ENCODE measurements at places on chromosomes 16 and 17.

DNA sequence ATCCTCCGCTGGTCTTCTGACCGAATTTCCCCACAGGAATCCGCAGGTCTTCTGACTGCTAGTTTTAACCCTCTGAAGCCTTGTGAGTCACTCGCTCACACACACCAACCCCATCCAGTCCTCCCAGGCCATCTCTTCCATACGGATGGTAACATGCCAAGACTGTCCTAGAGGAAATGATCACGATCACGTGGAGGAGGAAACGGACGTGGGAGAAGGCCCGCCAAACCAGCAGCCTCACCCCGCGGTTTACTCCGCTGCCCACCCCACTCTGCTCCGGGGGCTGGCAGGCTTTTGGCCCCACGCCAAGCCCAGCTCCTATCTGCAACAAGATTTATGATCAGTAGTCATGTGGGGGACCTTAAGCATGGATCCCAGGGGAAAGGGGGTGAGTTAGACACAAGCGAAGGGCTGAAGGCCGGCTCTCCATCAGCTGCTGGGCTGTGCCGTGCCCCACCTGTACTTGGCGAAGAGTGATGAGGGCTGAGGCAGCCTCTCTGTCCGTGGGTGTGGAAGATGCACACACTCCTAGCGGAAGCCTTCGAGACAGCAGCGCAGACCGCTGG is 1.5 kb upstream of the FAAP100 start:
- DNase-seq, result no peak

DNA sequence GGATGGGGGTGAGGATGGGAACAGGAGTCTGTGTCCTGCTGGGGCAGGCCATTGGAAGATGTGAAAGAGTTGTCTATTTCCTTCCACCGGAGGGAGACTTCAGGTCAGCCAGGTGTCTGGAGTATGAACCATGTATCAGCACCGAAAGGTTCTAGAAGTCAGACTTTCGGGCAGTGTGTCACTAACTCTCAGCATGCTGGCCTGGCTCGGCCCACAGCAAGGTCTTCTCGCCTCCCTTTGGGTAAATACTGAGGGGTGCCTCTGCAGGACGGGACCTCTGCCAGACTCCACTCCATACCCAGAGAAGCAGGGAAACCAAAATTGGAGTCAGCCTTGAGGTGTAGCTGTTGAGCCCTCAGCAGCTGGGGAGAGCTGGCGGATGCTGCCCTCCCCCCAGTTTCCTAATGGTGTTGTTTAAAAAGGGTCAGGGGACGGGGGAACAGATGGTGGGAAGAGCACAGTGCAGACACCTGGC is 507 bp downstream of the CIITA start:
- no peak for DNase-seq

DNA sequence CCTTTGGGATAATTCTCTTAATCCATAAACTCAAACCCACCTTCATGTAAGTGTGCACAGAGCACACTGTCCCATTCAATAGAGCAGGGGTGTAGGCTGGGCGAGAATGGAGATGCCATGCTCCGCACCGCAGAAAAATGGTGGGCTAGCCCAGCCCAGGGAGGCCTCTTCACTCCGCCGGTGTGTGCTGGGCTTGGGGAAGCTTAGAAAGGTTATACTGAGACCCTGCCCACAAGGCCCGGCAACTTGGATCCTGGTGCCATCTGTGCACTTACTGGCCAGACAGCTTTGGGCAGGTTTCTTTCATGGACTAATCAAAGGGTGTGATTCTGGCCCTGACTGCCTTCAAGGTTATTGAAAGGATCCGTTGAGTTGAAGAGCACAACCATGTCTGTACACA is 3.7 kb upstream of the STAT5A start:
- DNase-seq, result no peak

DNA sequence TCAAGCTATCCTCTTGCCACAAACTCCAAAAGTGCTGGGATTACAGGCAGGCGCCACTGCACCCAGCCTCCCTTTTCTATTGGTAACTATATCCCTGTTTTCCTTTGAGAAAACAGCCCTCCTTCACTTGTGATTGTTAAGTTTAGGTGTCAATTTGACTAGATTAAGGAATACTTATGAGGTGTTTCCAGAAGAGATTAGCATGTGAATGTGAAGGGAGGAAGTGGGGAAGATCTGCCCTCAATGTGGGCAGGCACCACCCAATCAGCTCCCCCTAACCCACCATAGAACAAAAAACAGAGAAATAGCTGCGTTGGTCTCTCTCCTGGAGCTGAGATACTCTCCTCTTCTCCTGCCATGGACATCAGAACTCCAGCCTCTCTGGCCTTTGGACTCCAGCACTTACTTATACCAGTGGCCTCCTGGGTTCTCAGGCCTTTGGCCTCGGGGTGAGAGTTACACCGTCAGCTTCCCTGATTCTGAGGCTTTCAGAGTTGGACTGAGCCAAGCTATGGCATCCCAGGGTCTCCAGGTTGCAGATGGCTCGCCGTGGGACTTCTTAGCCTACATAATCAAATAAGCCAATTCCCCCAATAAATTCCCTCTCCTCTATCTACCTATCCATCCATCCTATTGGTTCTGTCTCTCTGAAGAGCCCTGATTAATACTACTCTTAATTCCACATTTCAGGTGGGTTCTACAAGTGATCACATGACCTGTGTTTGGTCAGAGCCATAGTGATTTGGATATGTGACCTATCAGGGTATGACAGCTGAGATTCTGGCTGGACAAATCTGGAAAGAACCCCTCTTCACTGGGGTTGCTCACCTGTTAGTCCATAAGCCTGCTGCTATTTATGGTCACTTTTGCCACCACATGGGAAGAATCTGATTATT is 12.0 kb upstream of the STAT3 start:
- no peak for DNase-seq

GRCh38 chr16:58084635-58085034 is 44.5 kb downstream of the CFAP20 start:
- no peak for DNase-seq

GRCh38 chr17:34858591-34859565 is 102.4 kb downstream of the CCT6B start:
- DNase-seq, result no peak

DNA sequence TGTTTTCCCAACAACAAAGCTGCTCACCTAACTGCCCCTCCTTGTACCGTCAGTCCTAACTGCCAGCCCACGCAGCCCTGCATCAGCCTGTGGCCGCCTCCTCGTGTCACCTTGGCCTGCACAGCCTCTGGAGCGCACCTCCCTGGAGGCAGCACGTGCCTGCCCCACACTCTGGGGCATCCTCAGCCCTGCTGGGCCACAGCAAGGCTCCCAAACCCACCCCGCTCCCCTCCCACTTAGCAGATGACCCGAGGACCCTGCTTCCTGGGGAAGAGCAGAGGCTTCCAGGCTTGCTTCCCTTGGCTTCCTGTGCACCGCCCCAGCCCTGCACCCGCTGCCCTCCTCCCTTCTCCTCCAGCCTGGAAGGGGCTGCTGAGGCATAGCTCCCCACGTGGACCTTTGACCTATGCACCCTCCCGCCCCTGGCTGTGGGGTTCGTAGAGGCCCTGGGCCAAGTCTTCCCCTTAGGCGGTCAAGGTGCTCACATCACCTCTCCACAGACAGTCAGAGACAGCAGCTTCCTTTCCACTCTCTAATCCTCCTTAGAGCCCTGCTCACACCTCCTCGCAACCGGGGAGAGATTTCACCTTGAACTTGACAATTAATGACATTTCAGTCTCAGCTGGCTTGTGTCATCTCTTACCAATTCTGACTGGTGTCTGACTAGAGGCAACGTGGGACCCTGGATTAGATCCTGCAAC is 115.0 kb downstream of the MGAT5B start:
- no peak for DNase-seq

GRCh38 chr16:56506941-56507340 is 12.9 kb downstream of the BBS2 start:
- DNase-seq, result no peak

DNA sequence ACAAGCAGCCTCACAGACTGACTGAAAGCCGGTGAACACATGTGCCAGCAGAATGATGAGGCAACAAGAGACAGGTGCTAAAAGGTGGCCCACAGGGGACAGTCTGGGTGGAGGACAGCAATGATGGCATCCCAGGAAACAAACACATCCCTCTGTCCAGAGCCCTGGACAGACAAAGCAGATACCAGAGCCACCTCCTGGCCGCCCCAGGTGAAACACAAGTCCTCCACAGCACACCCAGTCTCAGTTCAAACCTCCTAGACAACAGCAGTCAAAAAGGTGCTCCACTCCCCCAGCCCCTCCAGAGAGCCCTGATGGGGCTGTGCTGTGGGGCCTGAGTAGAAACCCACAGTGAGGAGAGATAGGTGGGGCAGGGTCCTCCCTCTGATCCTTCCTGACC is 20.3 kb upstream of the CDH5 start:
- no peak for DNase-seq

GRCh38 chr17:45789874-45790273 is 5.8 kb downstream of the CRHR1 start:
- DNase-seq, result no peak

GRCh38 chr16:48999044-48999443 is 282.6 kb downstream of the CBLN1 start:
- DNase-seq, result no peak

DNA sequence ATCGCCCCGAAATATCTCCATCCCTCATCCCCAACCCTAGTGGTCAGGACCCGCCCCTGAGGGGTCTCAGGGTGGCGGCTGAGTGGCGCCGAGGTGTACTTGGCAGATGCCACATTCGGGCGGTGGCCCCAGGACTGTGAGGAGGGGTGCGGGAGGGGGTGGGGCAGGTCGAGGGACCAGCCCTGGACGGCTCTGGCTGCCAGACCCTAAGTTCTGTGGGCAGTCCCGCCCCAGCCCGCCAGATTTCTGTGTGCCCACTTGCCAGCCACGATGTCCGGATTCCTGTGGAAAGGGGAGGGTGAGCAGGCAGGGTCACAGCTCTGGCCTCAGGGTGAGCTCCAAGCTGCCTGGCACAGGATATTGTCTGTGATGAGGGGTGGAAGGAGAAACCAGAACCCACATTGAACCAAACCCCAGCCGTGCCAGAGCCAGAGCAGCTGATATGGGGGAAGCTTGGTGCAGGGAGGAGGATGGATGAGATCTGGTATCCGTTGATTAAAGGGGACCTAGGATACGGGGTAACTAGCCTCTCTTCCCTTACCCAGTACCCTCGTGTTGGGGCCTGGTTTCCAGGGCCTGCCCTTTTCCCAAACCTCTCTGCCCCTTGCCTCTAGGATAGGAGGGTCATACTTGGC is 1.1 kb upstream of the CHAD start:
- no peak for DNase-seq

DNA sequence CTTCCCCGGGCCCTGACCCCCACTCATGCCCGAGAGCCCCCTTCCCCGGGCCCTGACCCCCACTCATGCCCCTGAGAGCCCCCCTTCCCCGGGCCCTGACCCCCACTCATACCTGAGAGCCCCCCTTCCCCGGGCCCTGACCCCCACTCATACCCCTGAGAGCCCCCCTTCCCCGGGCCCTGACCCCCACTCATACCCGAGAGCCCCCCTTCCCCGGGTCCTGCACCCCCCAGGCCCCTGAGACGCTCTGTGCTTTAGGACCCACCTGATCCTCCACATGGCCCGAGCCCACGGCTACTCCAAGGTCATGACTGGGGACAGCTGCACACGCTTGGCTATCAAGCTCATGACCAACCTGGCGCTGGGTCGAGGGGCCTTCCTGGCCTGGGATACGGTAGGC is 6.8 kb downstream of the CTU2 start:
- no peak for DNase-seq

GRCh38 chr16:72743011-72743761 is 304.7 kb downstream of the ZFHX3 start:
- DNase-seq, result no peak

- no peak for DNase-seq
Measured at GRCh38 chr16:27822529-27822928, 241.0 kb downstream of the GSG1L start.

DNA sequence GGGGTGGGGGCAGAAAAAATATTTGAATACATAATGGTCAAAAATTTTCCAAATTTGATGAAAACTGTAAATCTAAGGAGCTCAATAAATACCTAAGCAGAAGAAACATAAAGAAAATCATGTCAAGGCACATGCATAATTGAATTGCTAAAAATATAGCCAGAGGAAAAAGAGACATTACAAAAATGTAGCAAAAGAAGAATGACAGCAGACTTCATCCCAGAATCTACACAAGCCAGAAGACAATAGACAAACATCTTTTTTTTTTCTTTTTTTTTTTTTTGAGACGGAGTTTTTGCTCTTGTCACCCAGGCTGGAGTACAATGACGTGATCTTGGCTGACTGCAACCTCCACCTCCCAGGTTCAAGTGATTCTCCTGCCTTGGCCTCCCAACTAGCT is 62.0 kb upstream of the ATP2A3 start:
- DNase-seq, result no peak

GRCh38 chr17:28528327-28529012 is 22.3 kb downstream of the FOXN1 start:
- no peak for DNase-seq

DNA sequence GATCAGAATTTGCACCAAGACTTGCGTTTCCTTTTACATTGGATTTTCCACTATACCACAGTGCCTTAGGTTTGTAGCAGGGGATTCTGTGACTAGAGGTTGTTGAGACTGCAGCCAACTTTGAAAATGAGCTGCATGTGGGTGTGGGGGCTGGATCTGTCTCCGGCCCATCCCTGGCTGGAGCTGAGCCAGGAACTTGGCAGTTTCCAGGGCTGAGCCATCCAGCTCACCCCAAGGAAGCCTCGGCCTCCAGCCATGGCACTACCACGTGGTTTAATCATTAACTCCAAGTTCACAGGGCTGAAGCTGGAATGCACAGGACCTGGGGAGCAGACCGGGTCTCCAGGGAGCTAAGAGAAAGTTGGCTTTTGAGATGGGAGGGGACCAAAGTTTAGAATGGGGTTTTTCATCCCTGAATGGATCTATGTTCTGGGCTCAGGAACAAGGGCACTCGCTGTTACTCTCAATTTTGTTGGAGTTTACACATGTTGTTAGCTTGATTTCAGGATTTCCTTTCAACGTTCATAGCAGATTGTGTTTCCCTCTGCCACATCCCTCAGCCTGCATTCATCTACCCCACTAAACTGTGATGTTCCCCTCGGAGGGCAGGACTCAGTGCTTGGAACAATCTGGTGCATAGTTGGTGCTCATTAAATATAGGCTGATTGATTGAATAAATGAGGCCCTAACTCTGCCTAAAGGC is 42.3 kb upstream of the HNF1B start:
- DNase-seq, result peak; percentile 64

GRCh38 chr17:12055889-12056288 is 35.2 kb downstream of the MAP2K4 start:
- DNase-seq, result no peak
